ENCODE measurements at places on chromosomes 5 and 9.

GRCh38 chr5:73274881-73275663 is 102.1 kb downstream of the TMEM174 start:
- no peak overlapping the region for H3K27ac ChIP-seq
- H3K27me3 ChIP-seq: no peaks in the 10 kb centered on the region
- DNase-seq: no peak
- H3K4me3 ChIP-seq: no peak overlapping the region
- peaks cover 12% of the 10 kb centered on the region for H3K4me1 ChIP-seq

- no peak for DNase-seq
- H3K4me1 ChIP-seq: peaks cover 58% of the 10 kb centered on the region
- no peaks in the 10 kb centered on the region for H3K36me3 ChIP-seq
- H3K27me3 ChIP-seq: no peaks in the 10 kb centered on the region
Measured at GRCh38 chr5:139110526-139111168, 87.5 kb downstream of the SIL1 start.

- H3K27me3 ChIP-seq: no peaks in the 10 kb centered on the region
- no peak overlapping the region for H3K27ac ChIP-seq
- DNase-seq: no peak
- no peaks in the 10 kb centered on the region for H3K36me3 ChIP-seq
- H3K4me1 ChIP-seq: no peaks in the 10 kb centered on the region
Measured at GRCh38 chr9:105114318-105114717, 130.1 kb upstream of the SLC44A1 start.

DNA sequence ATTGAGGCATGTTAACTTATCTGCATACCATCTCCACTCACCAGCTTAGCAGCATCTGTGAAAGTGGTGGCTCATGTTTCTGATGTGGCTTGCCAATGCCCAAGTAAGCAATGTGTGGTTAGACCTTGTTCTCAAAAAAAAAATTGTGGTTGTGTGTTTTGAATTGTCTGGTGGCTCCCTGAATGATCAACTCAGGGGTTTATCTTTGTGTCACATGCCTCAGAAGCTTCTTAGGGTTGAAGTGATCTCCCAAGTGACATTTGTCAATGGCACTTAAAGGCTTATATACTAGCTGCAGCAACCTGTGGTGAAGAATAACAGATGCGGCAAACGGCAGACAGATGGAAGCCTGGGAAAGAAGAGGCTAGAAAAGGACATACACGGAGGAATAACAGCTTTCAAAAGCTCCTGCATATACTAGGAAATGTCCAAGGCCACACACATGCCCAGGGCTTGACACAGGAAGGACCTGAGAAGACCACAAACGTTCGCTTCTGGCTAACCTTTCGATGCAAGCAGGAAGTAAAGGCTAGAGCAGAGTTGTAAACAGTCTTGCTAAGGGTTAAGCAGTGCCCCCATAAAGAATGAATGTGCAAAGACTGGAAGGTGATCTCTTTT is 42.2 kb upstream of the FSD1L start:
- no peak overlapping the region for H3K27ac ChIP-seq
- H3K4me1 ChIP-seq: no peaks in the 10 kb centered on the region
- H3K36me3 ChIP-seq: no peaks in the 10 kb centered on the region
- DNase-seq: no peak
- no peak overlapping the region for H3K4me3 ChIP-seq
- no peaks in the 10 kb centered on the region for H3K27me3 ChIP-seq

DNA sequence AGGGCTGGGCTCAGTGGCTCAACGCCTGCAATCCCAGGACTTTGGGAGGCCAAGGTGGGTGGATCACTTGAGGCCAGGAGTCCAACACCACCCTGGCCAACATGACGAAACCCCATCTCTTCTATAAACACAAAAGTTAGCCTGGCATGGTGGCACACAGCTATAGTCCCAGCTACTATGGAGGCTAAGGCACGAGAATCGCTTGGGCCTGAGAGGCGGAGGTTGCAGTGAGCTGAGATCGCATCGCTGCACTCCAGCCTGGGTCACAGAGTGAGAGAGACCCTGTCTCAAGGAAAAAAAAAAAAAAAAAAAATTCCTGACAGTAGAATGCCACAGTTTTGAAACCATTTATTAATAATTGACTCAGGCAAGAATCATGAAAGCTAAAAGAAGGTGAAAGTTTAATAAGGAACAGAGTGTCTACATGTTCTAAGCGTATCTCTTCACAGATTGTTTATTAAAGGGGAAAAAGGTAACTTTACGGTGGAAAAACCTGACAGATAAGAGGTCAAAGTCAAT is 5.7 kb upstream of the PTGR1 start:
- H3K4me1 ChIP-seq: no peaks in the 10 kb centered on the region
- no peaks in the 10 kb centered on the region for H3K36me3 ChIP-seq
- no peak for DNase-seq
- H3K27ac ChIP-seq: no peak overlapping the region

GRCh38 chr5:105392710-105393149 is 1830.1 kb upstream of the NUDT12 start:
- DNase-seq: no peak
- H3K36me3 ChIP-seq: no peaks in the 10 kb centered on the region
- H3K27me3 ChIP-seq: no peaks in the 10 kb centered on the region
- no peak overlapping the region for H3K4me3 ChIP-seq
- H3K4me1 ChIP-seq: no peaks in the 10 kb centered on the region
- H3K27ac ChIP-seq: no peak overlapping the region

GRCh38 chr9:35828716-35829083 is at the start of gene FAM221B:
Gene FAM221B, minus strand, starts transcription at chr9:35828732. Its CDS starts 2,571 bp downstream, at chr9:35826161.
- peak within 1 kb of the TSS; percentile 88 for H3K4me3 ChIP-seq
- DNase-seq: no peak
- H3K4me1 ChIP-seq: peaks cover 60% of the 10 kb centered on the region
- H3K27me3 ChIP-seq: no peaks in the 10 kb centered on the region

GRCh38 chr9:135905380-135906258 is 1.7 kb downstream of the CAMSAP1 start:
- DNase-seq: no peak
- H3K4me1 ChIP-seq: peaks cover 24% of the 10 kb centered on the region
- H3K27me3 ChIP-seq: no peaks in the 10 kb centered on the region
- H3K27ac ChIP-seq: peak overlapping the region; percentile 19
- H3K36me3 ChIP-seq: no peaks in the 10 kb centered on the region

DNA sequence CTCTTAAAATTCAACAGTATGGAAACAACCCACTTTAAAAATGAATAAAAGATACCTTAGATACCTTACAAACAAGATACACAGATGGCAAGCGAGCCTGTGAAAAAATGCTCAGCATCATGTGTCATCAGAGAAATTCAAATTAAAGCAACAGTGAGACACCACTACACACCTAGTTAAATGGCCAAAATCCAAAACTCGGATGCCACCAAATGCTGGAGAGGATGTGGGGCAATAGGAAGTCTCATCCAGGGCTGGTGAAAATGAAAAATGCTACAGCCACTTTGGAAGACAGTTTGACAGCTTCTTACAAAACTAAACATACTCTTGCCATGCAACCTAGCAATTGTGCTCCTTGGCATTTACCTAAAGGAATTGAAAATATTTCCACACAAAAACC is 17.9 kb downstream of the DUSP1 start:
- H3K27me3 ChIP-seq: no peaks in the 10 kb centered on the region
- no peak for DNase-seq
- H3K4me1 ChIP-seq: peaks cover 44% of the 10 kb centered on the region
- no peak overlapping the region for H3K4me3 ChIP-seq
- H3K27ac ChIP-seq: no peak overlapping the region

- H3K27me3 ChIP-seq: no peaks in the 10 kb centered on the region
- H3K4me1 ChIP-seq: no peaks in the 10 kb centered on the region
- no peak for DNase-seq
- H3K36me3 ChIP-seq: no peaks in the 10 kb centered on the region
Measured at GRCh38 chr5:144237851-144238250, 67.2 kb downstream of the KCTD16 start.

- no peak for DNase-seq
- H3K4me3 ChIP-seq: no peak overlapping the region
- peaks cover 22% of the 10 kb centered on the region for H3K4me1 ChIP-seq
- H3K36me3 ChIP-seq: peaks cover 35% of the 10 kb centered on the region
- no peaks in the 10 kb centered on the region for H3K27me3 ChIP-seq
Measured at GRCh38 chr9:33471361-33471760, 2.4 kb downstream of the NOL6 start.

GRCh38 chr5:177146891-177147638 is 13.5 kb downstream of the NSD1 start:
- no peaks in the 10 kb centered on the region for H3K27me3 ChIP-seq
- peaks cover 3% of the 10 kb centered on the region for H3K4me1 ChIP-seq
- peak overlapping the region; percentile 5 for H3K27ac ChIP-seq

DNA sequence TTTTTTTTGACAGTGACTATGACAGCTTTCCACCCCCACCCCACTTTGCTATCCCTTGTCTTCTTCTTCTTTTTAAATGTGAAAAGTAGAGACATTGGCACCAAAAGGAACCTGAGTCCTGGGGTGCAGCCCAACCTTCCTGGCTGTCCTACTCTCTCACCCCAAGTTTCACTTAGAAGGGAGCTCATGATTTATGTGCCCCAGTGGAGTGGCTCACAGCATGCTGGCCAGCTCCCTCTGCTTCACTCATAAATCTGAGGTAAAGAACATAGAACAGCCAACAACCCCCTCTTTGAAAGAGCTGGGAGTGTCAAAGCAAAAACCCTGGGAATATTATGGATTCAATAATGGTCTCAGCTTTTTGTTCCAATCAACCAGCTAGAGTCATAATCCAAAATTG is 196.3 kb upstream of the DAPK1 start:
- no peaks in the 10 kb centered on the region for H3K27me3 ChIP-seq
- no peaks in the 10 kb centered on the region for H3K36me3 ChIP-seq
- DNase-seq: no peak
- no peak overlapping the region for H3K27ac ChIP-seq
- peaks cover 10% of the 10 kb centered on the region for H3K4me1 ChIP-seq

DNA sequence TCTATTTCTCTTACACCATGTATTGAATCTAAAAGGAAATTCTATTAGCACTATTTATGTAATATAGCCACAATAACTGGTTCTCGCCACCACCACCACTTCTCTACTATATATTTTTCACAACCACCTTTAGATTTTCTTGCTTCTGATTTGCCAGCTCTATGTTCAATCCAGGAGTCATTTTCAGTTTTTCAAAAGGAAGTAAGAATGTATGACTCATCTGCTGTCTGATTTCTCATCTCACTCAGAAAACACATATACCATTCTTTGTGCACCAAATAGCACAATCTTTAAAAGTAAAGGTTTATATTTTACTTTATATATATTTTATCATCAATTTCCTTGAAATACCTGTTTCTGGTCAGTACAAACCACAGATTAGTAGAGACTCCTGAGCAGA is 1127.5 kb downstream of the TAF11L14 start:
- H3K36me3 ChIP-seq: no peaks in the 10 kb centered on the region
- no peaks in the 10 kb centered on the region for H3K27me3 ChIP-seq
- DNase-seq: no peak
- no peak overlapping the region for H3K4me3 ChIP-seq

GRCh38 chr9:114221706-114222465 is 66.5 kb downstream of the COL27A1 start:
- no peaks in the 10 kb centered on the region for H3K4me1 ChIP-seq
- H3K27me3 ChIP-seq: no peaks in the 10 kb centered on the region
- peaks cover 3% of the 10 kb centered on the region for H3K36me3 ChIP-seq
- DNase-seq: no peak

DNA sequence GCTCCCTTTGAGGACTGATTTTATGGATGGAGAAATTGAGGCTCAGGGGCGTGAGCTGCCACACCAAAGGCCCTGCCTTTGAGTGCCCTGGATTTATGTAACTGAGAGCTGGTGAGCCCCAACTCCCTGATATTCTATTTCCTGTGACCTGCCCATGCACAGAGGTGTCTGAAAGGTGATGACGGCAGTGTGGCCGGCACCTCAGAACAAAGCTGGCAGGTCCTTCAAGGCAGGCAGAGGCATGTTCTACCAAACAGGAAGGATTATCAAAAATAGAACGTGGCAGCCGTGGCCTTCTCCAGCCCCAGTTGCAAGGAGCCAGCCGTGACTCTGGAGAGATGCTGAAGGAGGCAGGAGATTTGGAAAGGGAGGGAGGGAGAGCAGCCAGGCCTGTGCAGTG is 36.2 kb downstream of the INSYN2B start:
- no peaks in the 10 kb centered on the region for H3K36me3 ChIP-seq
- no peaks in the 10 kb centered on the region for H3K4me1 ChIP-seq
- H3K27ac ChIP-seq: no peak overlapping the region
- H3K27me3 ChIP-seq: no peaks in the 10 kb centered on the region
- no peak overlapping the region for H3K4me3 ChIP-seq

DNA sequence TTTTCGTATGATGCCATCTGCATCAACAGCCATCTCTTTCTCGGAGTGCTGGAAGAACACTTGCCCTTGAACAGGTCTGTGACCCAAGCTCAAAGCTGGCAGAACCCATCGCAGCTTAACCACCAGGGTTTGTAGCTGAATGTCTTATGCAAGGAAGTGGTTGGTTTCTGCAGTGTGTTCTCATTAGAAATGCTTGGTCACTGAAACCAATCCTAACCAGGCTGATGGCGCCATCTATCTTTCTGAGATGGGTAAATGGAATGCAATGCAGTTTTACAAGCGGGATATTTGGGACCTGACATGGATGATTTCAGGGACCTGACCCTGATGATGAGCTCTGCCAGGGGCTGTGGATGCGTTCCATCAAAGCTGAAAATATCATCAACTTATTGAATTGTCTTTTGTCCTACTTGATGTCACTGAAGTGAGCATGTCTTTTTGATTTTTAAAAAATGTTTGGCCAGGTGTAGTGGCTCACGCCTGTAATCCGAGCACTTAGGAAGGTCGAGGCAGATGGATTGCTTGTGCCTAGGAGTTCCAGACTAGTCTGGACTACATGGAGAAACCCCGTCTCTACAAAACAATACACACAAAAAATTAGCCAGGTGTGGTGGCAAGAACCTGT is 28.7 kb downstream of the DMRT3 start:
- H3K4me3 ChIP-seq: no peak overlapping the region
- H3K36me3 ChIP-seq: no peaks in the 10 kb centered on the region
- no peak overlapping the region for H3K27ac ChIP-seq
- peaks cover 3% of the 10 kb centered on the region for H3K4me1 ChIP-seq
- H3K27me3 ChIP-seq: no peaks in the 10 kb centered on the region
- DNase-seq: no peak

DNA sequence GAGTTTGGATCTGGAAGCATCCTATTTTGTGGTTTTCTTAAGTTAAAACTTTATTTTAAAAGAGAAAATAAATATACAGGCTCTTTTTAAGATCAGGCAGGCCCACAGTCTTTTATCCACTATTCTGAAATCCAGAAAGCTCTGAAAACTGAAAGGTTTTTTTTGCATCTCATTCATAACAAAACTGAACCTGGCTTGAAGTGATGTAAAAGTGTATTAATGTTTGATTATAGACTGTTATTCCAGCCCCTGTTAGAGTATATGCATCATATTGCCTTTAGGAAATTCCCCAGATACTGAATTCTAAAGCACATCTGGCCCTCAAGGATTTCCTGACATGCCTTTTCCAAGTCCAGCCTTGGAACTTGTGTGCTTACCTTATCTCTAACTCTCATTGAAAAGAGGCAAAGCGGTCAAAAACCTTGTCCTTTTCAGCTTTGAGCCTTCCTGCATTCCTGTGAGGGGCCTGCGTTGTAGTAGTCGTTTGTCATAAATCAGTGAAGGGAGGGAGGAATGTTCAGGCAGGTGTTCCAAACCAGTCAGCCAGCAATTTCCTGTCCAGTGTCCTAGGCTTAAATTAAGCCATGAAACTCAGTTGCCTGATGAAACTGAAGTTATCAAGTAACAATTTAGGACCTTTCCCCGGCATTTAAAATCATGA is 110.4 kb downstream of the TLE4 start:
- no peak overlapping the region for H3K4me3 ChIP-seq
- no peaks in the 10 kb centered on the region for H3K36me3 ChIP-seq
- H3K4me1 ChIP-seq: peaks cover 26% of the 10 kb centered on the region
- H3K27ac ChIP-seq: peak overlapping the region; percentile 15
